ENCODE measurements at places on chromosomes 12 and 14.
A peak's percentile ranks its signal among the peaks of the same experiment; 100 is the strongest.

DNA sequence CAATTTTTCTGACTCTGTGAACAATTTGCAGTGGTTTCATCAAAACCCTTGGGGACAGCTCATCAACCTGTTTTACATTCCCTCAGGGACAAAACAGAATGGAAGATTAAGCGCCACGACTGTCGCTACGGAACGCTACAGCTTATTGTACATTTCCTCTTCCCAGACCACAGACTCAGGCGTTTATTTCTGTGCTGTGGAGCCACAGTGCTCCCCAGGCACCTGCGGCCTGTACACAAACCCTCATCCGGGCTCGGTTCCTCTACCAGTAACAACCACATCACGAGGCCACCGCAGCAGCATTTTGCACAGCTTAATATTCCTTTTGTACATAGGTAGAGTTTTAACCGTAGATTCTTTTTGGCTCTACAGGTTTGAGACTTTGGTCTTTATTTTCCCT lies 397.4 kb upstream of the OR4E1 start:
- no peak for DNase-seq

- DNase-seq: no peak
Observed at GRCh38 chr14:75967866-75968265, 13.9 kb downstream of the TGFB3 start.

GRCh38 chr14:49853572-49854375 lies 1.2 kb upstream of the NEMF start:
- DNase-seq: peak; percentile 38

DNA sequence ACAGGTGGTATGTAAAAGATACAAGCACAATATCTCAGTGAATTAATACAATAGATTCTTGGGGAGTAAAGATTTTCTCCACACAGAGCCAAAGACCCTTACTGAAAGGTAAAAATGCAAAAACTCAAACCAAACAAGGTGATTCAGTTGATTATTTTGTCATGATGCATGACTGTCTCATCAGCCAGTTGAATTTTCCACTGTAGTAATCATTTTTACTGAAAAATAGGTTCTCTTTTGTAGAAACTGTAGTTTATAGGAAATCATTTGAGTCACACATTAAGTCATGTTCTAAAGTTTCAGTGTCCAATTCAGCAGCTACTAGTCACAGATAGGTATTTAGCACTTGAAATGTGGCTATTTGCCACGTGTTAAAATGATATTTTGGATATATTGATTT lies 53.6 kb downstream of the PPFIA2 start:
- no peak for DNase-seq

DNA sequence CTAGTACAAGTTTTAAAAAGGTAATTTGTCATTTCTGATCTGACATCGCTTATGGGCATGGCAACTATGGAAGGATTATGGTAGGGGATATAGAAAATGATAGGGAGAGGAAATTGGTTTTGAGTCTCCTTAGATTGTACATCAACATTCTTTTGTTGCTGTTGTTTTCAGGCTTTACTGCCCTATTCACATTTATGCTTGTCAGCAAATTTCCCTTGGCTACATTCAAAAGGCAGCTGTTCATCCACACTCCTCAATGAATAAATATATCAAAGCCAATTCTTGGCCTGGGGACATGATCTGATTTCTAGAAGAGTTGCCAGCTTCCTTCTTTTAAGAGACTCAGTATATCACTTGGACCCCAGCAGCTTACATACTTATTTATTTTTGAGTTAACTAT lies 283.4 kb downstream of the CEP128 start:
- DNase-seq: no peak

DNA sequence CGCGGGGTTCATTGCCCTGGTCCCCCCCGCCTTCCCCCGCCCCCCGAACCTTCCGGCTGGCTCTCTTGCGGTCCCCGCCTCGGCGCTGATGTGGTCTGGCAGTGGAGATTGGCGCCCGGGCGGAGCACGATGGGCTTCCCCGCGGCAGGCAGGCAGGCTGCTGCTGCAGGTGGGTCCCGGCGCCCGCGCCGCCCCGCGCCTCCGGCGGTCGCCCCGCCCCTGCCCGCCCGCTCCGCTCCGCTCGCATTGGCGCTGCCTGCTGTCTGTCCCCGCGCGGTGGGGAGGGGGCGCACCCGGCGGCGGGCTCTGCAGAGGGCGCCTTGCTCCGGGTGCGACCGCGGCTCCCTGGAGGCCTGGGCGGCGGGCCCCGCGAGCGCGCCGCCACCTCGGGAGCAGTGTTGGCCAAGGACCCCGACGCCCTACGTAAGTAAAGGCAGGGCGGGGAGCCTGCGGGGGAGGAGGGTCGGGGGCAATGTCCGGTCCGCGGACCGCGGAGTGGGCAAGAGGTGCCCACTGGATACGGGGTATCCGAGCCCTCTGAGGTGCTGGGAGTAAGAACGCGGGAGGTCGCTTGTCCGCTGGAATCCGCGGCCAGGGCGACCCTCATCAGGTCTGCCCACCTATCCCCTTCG lies at the start of gene AKAP5:
Gene AKAP5, plus strand, starts transcription at position 309 of the 632 bp plus-strand sequence. CDS start 2,896 bp downstream, outside the sequence.
- peak; percentile 34 for DNase-seq

DNA sequence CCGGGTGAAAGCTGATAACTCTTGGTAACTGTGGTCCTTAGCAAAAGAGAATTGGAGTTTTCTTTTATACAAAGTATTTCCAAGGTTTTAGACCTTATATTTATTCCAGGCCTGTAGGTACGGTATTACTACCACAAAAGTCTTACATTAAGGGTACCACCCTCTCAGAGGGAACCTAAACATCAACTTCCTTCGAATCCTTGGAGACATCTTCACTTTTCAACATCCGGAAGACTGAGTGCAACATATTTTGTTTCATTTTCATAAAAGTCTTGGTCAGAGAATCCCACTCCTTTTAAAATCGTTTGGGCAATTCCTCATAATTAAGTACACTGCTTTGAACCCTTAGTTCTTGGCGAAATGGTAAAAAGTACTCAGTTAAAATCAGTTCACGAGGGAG lies 1.2 kb downstream of the CNOT2 start:
- no peak for DNase-seq

DNA sequence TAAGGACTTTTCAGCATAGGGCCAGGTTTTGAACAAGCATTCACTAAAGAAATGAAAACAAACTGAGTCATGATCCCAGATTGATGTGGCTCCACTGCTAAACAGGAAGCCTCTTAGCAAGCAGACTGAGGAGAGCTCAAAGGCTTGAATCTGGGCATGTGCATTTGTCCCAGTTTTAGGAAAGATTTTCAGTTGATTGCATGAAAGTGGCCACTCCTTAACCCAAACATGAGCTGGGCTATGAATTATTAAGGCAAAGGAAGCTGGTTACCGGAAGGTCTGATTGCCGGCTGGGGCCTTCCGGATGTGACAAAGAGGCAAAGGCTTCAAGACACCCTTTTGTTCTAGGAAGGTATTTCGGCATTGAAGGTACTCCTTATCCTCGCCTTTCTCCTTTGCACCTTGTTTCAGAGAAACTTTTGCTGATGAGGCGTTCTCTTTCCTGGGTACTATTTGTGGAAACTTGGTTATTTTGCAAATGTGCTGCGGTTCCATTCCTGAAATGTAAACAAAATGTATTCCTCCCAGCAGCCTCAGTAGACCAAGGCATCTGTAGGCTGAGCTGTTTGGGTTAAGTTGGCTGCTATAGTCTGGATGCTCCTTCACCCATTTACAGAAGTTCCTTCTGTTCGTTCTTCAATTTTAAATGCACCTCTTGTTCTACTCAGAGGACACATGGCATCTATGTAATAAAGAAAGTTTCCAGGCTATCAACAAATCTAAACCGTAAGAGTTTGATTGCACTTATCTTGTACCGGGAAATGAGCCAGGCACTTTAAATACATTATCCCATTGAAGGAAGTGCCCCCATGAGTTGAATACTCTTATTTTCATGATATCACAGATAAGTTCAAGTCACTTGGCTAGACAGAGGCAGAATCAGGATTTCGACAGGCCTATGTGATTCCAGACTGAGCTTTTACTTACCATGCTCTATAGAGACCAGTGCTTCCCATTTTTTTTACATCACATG lies 115.6 kb upstream of the METAP2 start:
- DNase-seq: no peak

DNA sequence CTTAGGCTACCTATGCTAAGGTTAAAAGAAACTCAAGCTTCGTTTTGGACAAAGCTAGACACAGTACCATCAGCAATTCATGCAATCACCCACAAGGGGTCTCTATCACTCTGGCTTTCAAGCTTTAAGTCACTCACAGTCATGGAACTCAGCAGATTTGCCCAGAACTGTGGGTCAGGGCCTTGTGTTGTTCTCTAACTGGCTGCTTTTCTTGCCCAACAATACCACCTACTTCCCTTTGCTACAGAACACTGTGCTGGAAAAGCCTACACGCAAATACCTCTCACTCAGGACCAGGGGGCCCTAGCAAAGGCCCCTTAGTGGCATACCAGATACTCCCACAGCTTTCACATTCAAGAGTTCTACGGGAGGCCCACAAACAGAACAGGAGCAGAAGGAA lies 9.1 kb downstream of the NEMP1 start:
- no peak for DNase-seq

DNA sequence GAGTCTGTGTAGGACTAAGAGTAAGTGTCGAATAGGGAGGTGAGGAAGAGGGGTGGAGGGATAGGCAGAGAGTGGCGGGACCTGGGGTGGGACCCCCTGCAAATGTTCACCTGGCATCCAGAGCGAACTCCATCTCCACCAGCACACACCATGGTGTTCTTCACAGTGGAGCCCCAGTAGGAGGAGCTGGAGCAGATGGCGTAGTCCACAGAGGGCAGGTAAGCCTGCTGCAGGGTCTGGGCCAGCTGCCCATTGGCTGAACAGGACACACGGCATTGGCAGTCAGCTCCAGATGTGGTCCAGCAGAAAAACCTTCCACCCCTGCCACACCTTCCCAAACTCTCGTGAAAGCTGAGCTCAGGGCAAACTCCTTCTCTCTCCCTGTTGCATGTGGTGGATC lies 6.7 kb downstream of the CELA1 start:
- DNase-seq: no peak

- no peak for DNase-seq
Observed at GRCh38 chr14:94312481-94313246, 10.5 kb downstream of the SERPINA6 start.

DNA sequence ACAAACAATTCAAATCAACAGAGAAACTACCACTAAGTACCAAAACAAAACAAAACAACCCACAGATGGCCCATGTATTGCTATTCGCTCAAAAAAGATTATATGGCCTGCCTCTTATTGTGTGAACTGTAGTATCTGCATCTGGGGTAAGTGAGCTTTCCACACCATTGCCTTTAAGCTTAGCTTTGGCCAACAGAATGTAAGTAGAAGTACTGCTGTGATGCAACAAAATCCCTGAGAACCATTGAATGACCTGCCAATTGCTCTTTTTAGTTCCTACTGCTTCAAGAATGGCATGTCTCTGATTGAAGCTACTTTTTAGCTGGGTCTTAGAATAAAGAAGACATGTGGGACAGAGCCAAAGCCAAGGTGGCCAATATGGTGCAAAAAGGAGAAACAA lies 32.5 kb downstream of the PPFIA2 start:
- DNase-seq: no peak

DNA sequence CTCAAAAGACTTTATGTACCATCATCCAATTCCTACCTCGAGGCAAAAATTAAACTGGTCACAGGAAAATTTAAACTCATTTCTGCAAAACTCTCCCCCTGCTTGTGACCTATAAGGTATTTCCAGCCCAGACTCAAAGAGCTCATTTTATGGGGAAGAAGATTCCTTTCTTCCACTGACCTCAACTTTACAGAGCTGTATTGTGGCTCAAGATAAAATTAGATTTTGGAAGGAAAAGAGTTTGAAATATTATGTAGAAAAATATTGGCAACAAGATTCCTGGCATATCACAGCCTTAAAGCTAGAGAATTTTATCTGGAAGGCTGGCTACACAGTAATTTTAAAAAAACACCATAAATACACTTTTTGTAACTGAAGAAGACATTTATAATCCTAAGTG lies 91.7 kb downstream of the STXBP6 start:
- no peak for DNase-seq

- DNase-seq: no peak
Observed at GRCh38 chr14:38930898-38931297, 172.1 kb downstream of the SEC23A start.
